ENCODE measurements at places on chromosomes 13 and 19. TPM values are rescaled to one million over a fixed set of nuclear protein-coding genes. Genes with fewer than 3 reads are reported as not detected.

DNA sequence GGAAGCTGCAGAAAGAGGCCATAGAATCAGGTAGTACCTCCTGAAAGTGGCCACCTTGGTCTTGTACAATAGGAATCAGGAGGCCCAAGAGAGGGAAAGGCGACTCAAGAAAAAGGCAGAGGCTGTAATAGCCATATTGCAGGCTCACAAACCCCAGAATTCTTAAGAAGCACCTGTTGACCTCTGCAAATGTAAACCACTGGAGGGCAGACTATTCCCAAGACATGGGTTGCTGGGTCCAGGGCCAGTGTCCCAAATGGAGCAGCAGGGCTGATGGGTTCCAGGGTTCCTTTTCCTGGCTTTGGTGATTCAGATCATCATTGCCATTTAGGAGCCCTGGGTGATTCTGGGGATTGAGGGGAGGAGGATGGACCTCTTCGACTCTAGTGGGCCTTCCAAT is 167.6 kb downstream of the B3GLCT start:
- DNase-seq: no peak

- peak; percentile 48 for DNase-seq
These were observed 187.8 kb downstream of the LHFPL6 start for GRCh38 chr13:39415008-39415802.

- DNase-seq: no peak
These were observed 47.5 kb downstream of the ANKRD10 start for GRCh38 chr13:110867380-110867779.

DNA sequence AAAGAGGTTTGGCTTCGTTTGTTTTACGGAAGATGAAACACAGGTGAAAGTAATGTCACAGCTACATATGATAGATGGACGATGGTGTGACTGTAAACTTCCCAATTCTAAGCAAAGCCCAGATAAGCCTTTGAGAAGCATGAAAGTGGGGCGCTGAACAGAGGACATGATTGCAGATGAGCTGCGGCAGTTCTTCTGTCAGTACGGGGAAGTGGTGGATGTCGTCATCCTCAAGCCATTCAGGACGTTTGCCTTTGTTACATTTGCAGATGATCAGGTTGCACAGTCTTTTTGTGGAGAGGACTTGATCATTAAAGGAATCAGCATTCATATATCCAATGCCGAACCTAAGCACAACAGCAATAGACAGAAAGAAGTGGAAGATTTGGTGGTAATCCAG is 111.5 kb upstream of the DIAPH3 start:
- no peak for DNase-seq

- no peak for DNase-seq
These were observed 1289.1 kb downstream of the OLFM4 start for GRCh38 chr13:54317722-54318121.

DNA sequence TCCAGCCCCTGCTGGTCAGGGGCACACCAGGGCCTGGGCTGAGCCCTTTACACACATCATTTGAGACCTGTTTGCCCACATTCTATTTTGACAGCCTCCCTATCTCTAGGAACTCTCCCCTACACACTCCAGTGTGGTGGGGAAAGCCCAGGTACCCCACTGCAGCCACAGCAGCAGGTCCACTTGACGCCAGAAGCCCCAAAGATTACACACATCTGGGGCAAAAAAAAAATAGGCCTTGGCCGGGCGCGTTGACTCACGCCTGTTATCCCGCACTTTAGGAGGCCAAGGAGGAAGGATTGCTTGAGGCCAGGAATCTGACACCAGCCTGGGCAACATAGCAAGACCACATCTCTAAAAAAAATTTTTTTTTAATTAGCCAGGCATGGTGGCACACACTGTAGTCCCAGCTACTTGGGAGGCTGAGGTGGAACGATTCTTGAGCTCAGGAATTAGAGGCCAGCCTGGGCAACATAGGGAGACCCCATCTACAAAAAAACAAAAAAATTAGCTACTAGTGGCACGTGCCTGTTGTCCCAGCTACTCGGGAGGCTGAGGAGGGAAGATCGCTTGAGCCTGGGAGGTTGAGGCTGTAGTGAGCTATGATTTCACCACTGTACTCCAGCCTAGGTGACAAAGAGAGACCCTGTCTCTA is 18.0 kb upstream of the CD22 start:
- no peak for DNase-seq

GRCh38 chr13:83709426-83710132 is 172.7 kb downstream of the SLITRK1 start:
- peak; percentile 66 for DNase-seq

DNA sequence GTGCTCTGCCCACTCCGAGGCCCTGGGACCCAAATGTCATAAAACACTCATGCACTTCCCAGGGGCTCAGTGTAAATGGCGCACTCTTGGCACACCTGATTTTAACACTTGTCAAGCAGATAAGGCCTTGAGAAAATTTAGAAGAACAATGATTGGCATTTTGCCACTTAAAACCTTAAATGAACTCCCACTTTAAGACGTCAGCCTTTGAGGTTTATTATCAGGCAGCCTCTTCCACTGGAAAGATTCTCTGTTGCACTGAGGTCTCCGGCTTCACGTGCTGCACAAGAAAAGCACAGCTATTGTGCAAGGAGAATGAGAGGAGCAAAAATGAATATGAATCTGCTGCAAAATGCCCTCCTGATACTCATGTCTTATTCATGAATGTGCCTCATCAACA is 38.5 kb upstream of the ATP11A start:
- DNase-seq: no peak

GRCh38 chr19:1384478-1385110 is 887 bp downstream of the NDUFS7 start:
- peak; percentile 8 for DNase-seq

ZNF284 gene
- total RNA-seq: 2.3 TPM

- no peak for DNase-seq
These were observed 6.8 kb upstream of the ZSCAN5A start for GRCh38 chr19:56321254-56321988.

- DNase-seq: no peak
These were observed 8.0 kb downstream of the ZSCAN22 start for GRCh38 chr19:58334691-58335249.

DNA sequence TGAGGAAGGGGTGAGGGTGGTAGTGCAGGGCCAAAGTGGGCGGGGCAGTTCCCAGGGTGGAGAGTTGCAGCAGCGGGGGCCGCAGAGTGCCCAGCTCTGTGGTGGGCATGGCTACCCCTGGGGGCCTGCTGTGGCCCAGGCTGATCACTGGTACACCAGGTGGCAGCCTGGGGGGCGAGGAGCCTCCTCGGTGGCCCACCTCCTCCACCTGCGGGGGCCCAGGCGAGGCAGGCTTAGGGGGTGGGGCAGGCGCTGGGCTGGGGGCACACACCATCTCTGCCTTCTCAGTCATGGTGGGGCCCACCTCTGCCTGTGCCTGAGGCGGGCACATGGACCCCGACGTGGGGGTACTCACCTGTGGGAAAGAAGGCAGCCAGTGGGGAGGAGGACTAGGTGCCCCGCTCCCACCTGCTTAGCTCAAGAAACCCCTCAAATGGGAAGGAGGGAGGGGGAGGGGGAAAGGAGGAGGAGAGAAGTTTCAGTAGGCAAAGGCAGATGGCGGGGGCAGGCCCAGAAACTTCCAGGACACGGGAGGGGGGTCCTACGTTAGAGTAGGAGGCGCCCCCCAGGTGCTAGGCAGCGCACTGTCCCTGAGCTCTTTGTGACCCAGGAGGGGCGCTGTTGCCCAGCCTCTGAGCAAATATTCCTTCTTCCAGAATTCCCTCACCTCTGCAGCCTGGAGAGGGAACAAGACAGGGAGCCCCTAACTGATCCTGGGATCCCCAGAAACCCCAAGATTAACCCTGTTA is 1.6 kb downstream of the LYL1 start:
- DNase-seq: no peak

GRCh38 chr13:102935896-102936321 is 90.1 kb downstream of the ERCC5 start:
- no peak for DNase-seq

DNA sequence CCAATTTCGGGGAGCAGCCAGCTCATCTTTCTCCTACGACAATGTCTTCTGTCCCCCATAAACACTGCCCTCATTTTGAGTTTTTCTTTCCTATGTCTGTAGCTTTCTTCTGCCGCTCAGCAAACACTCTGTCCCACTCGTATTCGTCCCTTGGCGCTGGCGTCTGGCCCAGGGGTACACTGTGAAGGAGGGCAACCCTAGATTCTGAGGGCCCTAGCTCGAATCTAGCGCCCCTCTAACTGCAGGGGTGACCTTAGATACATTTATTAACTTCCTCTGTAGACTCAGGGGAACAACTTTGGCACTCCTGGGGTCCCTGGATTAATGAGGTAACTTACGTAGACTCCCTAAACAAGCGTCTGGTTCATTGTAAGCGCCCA is 677 bp upstream of the LRCH1 start:
- DNase-seq: no peak

MBD3L2 gene
- not detected for total RNA-seq

C5AR1 gene
- under 0.01 TPM for total RNA-seq

DNA sequence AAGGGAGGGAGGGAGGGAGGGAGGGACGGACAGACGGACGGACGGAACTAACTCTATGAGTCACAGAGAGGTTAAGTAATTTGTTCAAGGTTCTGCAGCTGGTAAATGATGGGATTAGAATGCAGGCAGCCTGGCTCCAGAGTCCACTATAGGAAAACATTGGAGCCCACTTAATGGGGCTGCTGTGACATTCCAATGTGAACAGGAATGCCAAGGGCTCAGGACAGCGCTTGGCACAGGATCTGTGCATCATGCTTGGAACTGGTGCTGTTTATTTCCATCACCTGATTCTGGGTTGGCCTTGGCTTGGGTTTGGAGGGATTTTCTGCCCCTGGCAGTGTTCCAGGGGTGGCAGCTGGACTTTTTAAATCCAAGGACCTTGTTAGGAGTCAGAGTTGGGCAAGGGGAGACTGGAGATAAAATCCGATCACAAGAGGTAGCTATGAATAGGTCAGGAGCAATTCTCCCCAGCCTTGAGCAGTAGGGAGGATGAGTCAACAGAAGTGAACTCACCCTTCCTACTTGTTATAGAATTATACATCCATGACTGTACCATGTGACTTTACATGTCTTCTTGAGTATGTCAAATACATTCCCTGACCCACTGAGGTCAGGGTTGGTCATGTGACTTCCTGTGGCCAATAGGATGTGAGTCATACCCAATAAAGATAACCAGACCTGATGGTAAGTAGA is 7.8 kb upstream of the HIF3A start:
- DNase-seq: peak; percentile 97

TMEM190 gene
- not detected for total RNA-seq

DNA sequence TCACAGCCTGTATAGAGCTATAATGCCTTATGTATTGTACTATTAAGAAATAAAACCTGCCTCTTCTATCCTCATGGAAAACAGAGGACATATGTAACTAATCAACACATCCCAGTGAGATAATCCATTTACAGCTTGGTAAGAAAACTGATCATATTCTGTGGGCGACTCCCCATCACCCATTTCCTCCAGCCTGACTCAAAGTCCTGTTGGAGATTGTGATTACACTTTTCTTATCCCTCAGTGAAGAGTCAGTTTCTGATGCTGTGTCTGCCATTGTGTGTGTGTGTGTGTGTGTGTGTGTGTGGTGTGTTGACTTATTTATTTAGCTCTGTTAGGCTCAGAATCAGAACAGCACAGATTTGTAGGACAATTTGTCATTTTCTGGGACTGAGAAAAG is 212.8 kb downstream of the FGF9 start:
- no peak for DNase-seq

DNA sequence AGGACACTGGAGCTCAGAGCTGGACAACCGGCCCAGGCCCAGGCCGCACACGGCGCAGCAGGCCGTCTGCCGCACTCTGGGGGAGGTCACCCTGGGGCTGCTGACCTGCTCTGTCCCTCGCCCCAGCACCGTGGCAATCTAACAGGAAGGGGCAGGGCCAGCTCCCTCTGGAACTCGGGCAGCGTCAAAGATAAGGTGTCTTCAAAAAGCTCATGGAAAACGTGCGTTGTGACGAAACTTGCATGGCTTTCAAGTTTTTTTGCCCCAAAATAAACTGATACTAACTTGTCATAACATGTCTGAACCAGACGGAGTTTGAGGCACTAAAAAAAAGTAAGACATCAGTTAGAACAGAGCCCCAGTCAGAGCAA is 12.2 kb upstream of the ATP8B3 start:
- DNase-seq: no peak

- DNase-seq: no peak
These were observed 5.4 kb downstream of the GPR180 start for GRCh38 chr13:94607056-94607455.

GRCh38 chr19:15276620-15277215 is 44.5 kb upstream of the EPHX3 start:
- DNase-seq: peak; percentile 86

REEP6 gene
- 3.6 TPM for total RNA-seq

TECR gene
- total RNA-seq: 20.0 TPM

DNA sequence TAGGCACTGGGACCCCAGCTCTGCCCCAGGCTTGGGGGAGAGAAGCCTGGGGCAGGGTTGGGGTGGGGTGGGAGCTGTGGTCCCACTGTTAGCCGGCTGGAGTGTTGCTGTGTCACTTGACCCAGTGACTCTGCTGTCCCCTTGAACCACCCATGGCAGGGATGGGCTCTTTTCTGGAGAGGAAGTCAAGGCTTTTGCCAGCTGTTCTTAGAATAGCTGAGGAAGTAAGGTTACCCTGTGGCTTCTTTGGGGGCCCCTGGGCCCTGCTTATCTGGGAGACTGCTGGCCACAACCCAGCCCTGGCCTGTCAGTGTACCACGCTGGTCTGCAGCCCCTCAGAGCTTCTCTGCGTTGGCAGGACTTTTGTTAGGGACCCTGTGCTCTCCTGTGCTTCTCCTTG is 9.1 kb downstream of the PNPLA6 start:
- no peak for DNase-seq

DNA sequence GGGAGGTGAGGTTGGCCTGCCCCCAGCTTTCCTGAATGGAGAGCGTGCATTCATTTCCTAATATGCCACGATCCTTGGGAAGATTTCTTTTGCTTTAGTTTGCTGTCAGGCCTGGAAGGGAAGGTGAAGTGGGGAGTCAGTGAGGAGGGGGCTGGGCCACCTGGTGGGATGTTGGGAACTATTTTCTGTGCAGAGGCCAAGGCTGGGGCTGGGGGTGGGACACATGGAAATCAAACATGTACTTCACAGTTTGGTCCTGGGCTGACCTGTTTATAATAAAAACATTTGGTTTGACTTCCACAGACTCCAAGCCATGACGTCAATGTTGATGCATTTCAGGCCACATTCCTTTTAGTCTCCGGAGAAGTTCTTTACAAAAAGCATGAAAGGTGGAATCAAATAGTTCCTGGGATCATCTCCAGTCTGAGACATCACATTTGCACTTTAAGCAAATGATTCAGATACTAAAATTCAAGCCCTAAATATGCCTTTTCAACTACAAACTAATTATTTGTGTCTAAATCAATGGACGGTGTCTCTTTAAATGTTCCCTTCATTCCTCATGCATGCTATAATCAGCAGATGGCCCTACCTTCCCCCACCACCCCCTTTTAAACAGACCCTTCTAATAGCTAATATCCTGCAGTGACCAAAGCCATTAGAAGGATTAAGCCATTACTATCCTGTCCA is 41.5 kb upstream of the MEDAG start:
- peak; percentile 41 for DNase-seq
